GM23248 (cell line): ENCODE measurements at places on chromosomes 1 and 21.

DNA sequence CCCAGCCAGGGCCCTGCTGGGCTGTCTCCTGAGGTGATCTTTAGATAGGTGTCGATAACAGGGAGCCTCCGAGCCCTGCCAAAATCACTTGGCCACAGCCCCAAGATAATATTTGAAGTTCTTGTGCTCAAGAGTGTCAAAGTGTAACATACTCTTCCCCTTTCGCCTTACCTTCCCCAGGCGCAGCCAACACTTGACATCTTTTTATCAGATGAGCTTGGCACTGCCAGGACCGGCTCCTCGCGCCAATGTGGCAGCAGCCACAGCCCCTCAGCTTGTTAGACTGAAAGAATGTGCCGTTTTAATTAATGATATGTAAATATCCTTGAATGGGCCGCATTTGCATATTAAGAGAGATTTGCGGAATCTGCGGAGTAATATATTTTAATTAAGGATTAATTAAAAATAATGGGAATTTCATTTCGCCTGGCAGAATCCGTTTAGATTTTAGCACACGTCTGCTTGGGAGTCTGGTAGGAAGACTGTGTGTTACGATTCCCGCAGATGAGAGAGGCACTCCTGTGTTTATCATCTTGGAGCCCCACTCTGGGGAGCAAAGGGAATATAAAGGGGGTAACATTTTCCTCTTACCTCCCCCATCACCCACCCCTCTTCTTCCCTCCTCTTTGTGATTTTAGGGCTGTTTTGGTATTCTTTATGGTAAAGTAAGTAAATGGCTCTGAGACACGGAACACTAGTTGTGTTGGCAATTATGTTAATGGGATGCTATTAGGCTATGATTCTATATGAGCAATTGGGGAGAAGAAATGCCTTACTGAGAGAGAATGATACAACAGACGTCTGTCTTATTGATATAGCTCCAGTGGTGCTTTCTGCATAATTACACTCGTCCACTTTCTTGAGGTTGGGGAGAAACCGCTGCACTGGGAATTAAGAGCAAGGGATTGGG, 109.8 kb downstream of the PBX1 start:
- no peak for DNase-seq

DNA sequence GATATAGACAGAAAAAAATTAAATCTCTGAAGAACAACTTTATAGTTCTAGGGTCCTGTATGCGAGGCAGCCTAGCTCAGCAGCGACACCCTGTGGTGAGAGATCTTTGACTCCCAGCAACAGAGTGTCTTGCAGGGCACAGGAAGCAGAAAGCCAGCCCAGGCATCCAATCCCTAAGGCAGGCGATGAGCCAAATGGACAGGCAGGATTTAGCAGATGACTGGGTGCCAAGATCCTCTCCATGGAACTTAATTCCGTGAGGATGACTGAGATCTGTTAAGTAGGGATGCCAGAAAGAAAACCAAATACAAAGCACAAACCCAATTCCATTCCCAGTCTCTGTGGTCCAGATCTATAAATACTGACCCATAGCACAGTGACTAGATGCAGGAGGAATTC, 38.8 kb downstream of the HLCS start:
- peak; percentile 93 for DNase-seq

DNA sequence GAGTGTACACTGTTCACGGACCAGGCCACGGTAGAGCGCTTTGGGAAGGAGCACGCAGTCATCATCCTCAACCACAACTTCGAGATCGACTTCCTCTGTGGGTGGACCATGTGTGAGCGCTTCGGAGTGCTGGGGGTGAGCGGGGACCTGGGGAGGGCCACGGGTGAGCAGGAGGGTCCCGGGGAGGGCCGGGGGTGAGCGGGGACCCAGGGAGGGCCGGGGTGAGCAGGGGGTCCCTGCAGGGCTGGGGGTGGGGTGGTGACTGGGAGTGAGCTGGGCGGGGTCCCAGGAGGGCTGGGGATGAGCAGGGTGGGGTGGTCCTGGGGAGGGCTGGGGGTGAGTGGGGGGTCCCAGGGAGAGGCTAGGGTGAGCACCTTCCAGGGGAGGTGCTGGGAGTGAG, 44.1 kb upstream of the TRAPPC10 start:
- DNase-seq: no peak

DNA sequence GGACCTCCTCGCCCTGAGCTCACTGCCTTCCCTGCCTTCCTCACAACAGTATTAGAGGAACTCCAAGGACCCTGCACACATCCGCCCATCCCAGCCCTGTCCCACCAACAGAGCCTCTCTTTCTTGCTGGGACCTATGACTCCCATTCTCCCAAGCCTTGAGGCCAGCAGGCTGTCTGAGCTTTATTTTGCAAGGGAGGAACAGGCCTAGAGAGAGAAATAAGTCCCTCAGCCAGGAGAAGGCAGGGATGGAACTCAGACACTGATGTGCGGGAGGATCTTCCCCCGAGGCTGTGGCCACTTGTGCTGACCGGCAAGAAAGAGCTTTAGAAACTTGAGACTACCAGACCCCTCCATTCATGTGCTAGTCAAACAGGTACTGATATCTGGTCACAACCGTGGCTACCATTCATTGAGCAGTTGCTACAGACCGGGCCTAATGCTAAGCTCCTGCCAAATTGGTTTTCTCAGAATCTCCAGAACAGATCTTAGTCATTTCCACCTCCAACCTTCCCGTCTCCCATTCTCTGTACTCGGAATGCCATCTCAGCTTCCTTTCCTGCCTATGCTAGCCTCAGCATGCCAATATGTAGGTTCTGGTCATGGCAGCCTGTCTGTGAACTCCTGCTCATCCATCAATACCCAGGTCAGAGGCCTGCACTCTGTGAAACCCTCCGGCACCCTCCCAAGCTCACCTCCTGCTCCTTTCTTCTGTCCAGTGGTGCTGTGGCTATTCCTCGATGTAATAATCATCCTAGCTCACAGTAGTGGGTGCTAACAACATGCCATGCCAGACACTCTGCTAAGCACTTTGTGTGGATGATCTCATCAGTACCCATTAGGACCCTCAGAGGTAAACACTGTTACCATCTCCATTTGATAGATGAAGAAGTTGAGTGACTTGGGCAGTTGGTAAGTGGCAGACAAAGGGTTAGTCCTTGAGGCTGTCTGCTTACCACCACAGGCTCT, 3.8 kb downstream of the TMEM54 start:
- no peak for DNase-seq

DNA sequence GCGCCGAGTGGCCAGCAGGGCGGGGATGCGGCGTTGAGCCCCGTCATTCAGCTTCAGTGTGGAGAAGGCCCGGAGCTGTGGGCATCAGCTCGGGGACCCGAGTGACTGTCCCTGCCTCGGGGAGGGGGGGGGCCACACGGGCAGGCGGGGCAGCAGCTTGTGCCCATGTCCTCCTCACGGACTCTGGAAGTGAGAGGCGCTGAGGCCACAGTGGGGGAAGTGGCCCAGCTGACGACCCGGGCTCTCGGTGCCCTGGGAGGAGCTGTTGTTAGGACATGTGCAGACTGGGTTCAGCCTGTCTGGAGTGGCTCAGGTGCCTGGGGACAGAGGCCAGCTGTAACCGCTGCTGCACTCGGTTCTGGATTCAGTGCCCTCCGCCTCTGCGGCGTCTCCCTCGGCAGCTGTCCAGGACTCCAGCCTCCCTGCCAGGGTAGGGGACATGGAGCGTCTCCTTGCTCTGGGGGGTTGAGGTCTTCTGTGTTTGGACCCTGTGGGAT, 71.1 kb downstream of the SKI start:
- DNase-seq: no peak

DNA sequence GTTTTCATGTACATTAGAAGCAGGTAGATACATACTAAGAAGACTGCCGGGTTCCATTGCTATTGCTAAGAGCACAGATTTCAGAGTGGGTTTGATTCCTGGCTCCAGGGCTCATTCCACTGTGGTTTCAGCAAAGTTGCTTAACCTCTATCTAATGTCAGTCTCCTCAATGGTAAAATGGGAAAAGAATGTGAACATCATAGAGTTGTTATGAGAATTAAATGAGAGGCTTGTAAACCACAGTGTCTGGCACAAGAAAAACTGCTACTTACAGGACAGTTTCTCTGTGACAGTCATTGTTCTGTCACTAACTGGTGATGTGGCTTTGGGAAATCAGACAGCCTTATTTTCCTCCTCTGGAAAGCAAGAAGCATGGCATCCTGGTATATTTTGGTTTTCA, 10.7 kb upstream of the PLXNA2 start:
- DNase-seq: peak; percentile 84
